ENCODE measurements at places on chromosomes 12 and 14.

GRCh38 chr14:67228325-67228984, 12.8 kb upstream of the PALS1 start:
- DNase-seq, result no peak

- no peak for DNase-seq
These were observed 315.1 kb upstream of the PRKD1 start for GRCh38 chr14:30242744-30243143.

- no peak for DNase-seq
These were observed 89.4 kb downstream of the OTX2 start for GRCh38 chr14:56720703-56721460.

- DNase-seq, result no peak
These were observed 56.8 kb upstream of the LRRK2 start for GRCh38 chr12:40168001-40168400.

DNA sequence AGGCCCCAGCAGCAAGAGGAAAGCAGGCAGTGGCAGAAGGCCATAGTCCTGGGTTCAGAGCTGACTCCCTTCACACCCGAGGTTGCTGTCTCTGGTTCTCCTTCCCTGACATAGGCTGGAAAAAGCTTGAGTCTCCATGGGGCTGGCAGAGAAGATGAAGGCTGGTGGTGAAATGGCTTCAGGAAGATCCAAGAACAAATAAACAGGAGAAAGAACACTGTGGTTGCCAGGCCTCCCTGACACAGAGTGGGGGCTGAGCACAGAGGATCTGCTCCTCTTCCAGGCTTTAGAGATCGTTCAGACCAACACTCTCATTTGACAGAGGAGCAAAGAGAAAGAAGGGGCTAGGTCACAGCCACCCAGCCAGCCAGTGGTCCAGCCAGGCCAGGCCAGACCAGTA, 14.3 kb downstream of the HDAC7 start:
- no peak for DNase-seq

GRCh38 chr12:19482551-19483109, 43.3 kb downstream of the AEBP2 start:
- DNase-seq, result peak; percentile 60

DNA sequence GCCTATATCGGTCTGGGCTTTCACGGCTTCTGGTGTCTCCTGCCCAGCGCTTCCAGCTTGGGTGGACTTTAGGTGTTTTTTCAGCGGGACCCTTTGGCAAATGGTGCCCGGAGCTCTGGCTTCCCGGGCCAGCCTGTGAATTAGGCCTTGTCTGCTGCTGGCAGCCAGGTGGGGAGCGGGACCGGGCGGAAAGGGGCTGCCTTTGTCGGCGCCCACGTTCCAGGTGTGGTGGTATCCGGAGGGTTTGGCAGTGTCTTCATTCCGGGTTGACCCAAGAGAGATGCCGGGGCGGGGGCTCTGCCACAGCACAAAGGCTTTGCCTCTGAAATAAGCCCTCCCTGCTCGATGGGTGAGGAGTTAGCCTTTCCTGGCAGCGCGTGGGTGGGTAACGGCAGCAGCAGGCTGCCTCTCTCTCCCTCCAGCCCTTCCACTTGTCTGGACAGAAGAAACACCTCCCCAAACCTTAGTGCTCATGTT, 9.5 kb downstream of the RFLNA start:
- no peak for DNase-seq

DNA sequence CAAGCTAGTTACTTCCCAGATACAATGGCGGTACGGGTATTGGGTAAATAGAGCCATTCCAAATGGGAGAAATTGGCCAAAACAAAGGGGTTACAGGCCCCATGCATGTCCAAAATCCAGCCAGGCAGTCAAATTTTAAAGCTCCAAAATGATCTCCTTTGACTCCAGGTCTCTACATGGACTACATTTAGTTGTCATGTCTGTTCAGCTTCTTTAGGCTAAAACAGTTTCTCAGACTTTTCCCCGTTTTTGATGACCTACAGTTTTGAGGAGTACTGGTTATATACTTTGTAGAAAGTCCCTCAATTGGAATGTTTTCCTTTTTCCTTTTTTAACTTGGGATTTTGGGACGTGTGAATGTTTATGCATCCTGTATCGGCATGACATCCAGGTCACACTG, 4.7 kb downstream of the NT5DC3 start:
- DNase-seq, result no peak

GRCh38 chr12:3771853-3772252, 18.9 kb upstream of the CRACR2A start:
- DNase-seq, result no peak

GRCh38 chr14:69917287-69917686, 38.1 kb downstream of the SMOC1 start:
- DNase-seq, result no peak

- DNase-seq, result peak; percentile 36
These were observed 12.0 kb downstream of the CFAP73 start for GRCh38 chr12:113161415-113162016.

- DNase-seq, result no peak
These were observed 132.7 kb downstream of the PPFIA2 start for GRCh38 chr12:81626406-81626805.

DNA sequence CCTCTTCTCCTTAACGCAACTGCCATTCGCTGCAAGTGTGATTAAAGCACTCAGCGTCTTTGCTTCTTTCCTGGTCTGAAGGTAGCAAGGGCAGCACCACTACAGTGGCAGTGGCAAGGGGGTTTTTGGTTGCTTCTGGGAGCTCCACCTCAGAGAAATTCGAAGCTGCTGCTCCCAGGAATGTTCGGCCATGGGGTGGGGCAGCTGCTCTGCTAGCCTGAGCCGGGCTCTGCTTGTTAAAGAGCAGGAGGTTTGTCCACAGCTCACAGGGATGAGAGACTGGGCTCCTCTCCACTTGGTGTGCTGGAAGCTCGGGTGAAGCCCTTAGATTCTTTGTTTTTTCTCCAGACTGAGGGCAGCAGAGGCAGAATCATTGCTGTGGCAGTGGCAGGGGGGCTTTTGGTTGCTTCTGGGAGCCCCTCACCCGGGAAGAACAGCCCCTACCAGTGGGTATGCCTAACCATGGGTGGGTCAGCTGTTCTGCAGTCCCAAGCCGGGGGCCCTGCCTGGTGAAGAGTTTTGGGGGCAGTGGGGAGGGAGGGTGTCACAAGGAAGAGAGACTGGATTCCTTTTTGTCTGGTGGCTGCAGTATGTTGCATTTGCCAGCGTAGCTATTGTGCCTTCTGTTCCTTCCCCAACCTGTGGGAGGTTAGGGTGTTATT, 340.2 kb downstream of the AEBP2 start:
- DNase-seq, result no peak

GRCh38 chr12:171743-172676, 41.9 kb downstream of the SLC6A12 start:
- DNase-seq, result no peak

GRCh38 chr12:3045989-3046388, 31.2 kb upstream of the TSPAN9 start:
- no peak for DNase-seq

DNA sequence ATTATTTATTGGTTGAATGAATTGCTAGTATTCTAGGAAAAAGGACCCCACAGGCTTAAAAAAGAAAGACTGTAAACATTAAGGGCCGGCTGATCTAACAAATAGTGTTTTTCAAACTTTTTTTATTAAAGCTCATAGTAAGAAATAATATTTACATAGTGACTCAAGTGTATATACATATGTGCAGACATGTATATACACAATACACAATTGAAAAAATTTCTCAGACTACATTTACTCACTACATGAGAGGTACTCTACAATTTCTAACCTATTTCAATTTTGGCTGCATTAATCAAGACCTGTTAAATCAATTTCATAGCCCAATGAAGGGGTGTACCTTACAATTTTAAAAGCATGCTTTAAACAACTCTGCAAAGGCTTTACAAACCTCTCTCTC, 17.5 kb downstream of the KCNH5 start:
- no peak for DNase-seq
